ENCODE measurements at places on chromosomes 1 and 21.

GRCh38 chr1:25553749-25554429 lies 10.5 kb downstream of the LDLRAP1 start:
- no peak for DNase-seq

GRCh38 chr1:103111926-103112325 lies 3.6 kb upstream of the COL11A1 start:
- no peak for DNase-seq

DNA sequence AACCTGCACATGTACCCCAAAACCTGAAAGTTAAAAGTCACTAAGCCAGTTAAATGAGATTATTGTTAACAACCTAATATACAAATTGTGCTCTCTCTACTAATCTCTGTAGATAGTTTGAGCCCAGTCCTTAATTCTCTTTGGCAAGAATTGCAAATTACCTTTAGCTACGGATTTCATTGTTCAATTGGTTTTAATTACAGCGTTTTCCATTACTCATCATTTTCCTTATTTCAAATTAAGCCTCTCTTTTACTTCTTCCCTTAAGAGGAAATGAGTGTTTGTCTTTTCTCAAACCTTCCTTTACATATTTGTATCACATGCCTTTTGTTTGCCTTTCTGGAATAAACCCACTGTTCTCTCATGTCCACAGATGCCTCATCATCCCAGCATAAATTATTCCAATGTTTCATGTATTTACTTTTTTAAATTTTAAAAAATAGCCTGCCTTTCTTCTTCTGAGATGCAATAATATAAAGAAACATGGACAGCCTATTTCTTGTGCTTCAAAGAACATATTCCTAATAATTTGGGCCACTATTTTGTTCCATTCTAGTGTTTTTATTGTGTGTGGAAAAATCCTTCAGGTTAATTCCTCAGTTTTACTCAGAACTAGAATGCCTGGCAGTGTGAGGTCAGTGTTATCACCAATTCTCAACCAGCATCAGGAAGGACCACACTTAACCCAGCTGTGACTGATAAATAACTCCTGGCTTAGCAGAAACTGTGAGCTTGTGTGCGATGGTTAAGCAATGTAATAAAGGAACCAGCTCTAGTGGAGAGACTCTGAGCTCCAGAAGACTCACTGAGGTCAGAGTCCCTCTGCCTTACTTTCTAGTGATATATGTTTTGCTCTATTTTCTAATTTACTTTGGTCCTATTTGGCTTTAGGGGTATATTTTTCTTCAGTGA lies 600.5 kb downstream of the LTN1 start:
- no peak for DNase-seq

DNA sequence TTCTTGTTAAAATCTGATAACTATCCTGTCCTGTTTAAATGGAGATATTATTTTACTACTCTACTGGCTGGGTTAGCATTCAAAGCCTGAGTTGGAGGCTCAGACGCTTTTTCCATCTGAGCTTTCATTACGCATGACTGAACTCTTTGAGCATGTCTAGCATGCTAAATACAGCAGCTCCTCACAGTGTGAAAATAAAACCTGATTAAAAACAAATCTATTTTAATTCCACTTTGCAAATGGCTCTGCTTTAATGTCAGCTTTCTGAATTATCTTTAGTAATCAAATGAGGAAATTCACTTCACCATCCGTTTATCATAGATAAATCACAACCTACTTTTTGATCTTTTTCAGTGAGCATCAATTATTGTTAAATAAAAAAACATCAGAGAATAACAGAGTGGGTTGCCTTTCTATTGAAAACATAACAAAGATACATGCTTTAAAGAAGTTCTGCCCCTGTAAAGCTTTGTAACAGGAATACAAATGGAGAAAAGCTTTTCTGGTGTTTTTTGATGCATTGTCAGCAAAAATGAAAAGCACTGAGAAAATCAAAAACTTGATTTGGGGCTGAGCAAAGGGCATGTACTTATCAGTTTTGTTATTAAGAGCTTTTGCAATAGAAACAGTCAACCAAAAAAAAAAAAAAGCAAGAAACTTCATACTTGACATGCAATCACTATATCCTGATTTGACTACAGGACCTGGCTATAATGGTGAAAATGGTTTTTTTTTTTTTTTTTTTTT lies 3.5 kb upstream of the SPEN start:
- DNase-seq: no peak

DNA sequence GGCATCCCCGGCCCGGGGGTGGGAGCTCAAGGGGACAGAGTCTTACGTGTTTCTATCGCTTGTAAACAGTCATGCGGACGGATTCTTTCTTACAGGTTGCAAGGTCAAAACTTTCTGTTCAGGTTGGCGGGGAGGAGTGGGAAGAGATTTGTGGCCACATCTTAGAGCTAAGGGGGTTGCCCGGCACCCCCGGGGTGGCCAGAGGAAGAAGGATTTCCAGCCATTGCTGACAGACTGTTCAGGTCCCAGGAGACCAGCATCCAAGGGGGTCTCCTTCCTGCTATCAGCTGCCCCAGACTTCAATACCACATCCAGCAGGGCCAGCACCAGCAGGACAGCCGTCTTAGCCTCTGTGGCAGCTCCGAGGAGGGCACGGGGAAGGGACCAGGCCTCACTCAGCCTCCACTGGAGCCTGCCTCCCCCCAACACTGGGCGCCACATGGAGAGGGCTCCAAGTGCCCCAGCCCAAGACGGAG lies 52.0 kb downstream of the KIF21B start:
- peak; percentile 36 for DNase-seq

GRCh38 chr1:199959033-199959774 lies 68.3 kb upstream of the NR5A2 start:
- DNase-seq: no peak

GRCh38 chr1:99250728-99251127 lies 13.6 kb upstream of the PLPPR4 start:
- no peak for DNase-seq

DNA sequence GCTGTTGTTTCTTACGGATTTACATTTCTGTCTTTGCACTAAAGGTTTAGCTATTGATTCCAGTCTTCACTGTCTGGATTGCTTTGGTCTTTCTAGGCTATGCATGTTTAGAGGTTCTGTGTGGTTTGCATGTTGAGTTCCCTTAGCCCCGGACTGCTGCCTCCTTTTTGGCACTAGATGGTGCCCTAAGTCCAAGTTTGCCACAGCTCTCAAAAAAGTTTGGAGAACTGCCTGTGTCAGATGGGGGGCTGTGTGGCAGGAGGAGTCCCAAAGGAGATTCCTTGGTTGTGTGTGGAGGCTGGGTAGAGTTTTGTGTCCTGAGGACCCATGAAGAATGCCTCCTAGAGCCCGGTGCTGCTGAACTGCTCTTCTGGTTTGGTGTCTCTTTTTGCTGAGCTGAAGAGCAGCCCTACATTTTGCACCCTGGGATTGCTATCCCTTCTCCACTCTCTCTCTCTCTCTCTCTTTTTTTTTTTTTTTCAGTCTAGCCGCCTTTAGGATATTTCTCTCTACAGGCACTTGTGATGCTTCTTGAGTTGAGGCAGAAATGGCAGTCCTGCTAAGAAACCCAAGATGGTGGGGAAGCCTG lies 74.4 kb downstream of the PTGS2 start:
- DNase-seq: peak; percentile 72

GRCh38 chr1:203153051-203153988 lies 22.3 kb downstream of the MYBPH start:
- DNase-seq: no peak

DNA sequence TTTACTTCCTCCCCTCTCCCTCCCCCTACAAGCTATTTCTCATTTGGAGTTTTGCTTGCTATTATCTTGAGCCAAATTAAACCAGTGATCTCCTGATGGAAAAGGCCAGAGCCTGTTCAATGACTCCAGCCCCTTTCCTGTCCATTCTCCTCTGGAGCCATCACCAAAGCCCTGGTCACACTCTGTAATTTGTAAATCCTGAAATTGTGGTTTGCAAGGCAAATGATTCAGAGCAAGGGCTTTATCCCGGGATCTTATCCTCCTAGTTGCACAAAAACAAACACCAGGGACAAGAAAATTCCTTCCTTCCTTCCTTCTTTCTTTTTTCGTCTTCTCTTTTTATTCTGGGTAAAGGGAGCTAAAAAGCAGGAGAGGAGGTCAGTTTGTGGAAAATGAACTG lies 366.1 kb upstream of the ST6GALNAC5 start:
- no peak for DNase-seq

DNA sequence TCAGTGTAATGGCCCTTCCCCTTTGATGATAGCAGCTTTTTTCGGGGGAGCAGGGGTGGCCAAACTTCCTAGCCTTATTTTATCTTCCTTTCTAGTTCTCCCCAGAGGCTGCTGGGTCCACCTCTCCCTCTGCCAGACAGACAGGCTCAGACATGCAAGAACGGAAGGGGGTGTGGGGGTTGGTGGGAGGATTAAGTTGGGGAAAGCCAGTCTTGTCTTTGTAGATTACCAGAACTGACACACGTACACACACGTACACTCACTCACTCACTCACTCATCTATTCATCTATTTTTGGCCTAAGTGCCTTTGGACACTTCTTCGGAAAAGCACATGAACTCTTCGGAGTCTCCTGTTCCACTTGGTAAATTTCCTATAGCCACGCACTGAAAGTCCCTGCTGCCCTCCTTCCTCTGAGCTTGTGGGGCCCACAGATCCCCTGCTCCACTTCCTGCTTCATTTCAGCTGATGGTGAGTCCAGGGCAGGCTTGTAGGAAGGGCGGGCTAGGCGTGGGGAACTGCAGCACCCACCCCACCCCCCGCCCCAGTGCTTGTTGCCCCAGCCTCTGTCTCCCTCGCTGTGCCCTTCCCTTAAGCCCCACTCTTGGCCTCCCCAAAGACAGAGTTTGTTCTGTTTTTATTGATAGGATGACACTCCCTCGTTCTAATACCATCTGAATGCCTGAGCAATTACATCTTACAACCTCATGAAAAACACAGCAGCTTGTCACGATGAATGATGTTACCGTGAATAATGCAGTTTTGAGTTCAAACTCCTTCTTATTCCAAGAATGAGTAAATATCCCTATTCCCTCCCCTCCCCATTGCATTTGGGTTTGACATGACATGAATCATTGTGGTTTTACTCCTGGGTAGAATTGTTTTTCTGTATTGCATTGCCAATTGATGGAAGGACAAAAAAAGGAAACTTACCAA lies 60.7 kb upstream of the ATP5PO start:
- DNase-seq: no peak

GRCh38 chr1:38677311-38677710 lies 182.3 kb downstream of the RRAGC start:
- no peak for DNase-seq

GRCh38 chr1:9376430-9376829 lies 83.7 kb downstream of the SPSB1 start:
- no peak for DNase-seq

GRCh38 chr1:228823200-228823599 lies 87.9 kb downstream of the RHOU start:
- DNase-seq: no peak

DNA sequence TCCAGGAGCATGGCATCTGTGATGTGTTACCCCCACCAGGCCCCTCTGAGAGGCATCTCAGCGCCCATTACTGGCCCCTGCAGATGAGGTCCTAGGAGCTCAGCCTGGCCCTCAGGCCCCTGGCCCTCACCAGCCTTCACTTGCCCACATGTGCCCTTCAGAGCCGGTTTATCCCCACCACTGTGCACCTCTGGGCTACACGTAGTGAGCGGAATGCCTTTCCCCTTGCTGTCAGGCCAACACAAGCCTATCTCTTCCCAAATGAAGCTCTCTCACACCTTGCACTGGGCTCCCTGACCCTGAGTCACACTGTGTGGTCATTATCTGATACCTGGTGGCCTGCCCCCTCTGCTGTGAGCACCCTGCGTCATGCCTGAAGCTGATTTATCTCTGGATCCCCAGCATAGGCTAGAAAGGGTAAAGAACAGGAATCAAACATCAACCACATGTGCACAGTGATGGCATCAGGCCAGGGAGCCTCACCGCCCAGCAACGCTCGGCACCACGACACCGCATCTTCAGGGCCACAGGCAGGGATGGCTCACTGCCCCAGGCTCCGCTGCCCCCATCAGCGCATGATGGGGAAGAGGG lies 49.1 kb downstream of the GLIS1 start:
- no peak for DNase-seq

DNA sequence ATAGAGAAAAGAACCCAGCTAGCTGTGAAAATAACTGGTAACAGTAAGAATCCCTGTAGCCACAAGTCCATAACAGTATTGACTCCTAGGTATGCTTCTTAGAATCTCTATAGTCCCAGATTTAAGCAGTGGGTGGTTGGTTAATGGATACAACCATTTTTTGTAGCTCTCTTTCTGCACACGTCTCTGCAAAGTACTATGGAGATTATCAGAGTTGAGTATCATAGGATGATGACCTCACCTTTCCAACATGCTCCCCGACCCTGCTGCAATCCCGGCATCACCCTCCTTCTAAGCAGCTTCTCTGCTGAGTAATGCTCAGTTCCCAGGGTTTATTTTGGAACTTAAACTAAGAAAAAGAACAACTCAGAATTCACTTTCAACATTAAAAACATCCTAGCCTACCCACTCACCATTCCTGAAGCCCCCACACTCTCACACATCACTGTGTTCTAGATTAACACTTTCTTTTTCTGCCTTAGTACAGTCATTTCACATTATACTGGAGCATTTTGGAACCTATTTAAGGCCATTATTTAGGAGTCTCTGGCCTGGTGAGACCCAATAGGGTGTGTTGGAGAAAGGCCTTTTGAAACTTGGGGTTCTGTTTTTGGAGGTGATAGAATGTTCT lies 2.7 kb downstream of the MLLT11 start:
- DNase-seq: no peak

- no peak for DNase-seq
These were observed 61.1 kb downstream of the SDC3 start for GRCh38 chr1:30847358-30847972.

- no peak for DNase-seq
These were observed 16.7 kb downstream of the UBAP2L start for GRCh38 chr1:154237435-154237834.

DNA sequence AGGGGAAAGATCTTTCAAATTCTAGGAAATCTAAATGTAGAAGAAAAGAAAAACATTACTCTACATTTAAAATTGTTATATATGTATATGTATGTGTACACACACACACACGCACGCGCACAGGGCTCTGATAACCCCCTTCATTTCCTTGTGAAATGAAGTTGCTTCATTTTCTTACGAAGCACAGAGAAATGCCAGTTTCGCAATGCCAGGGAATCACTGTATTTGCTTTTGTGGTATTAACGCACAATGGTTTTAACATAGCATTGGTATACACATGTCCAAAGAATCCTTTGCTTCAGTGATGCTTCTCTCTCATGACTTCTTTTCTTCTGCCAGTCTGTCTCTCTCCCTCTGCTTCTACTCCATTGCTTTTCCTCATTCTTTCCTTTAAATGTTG lies 8.4 kb upstream of the DDAH1 start:
- no peak for DNase-seq

GRCh38 chr1:85351202-85351828 lies 74.9 kb upstream of the BCL10 start:
- no peak for DNase-seq

DNA sequence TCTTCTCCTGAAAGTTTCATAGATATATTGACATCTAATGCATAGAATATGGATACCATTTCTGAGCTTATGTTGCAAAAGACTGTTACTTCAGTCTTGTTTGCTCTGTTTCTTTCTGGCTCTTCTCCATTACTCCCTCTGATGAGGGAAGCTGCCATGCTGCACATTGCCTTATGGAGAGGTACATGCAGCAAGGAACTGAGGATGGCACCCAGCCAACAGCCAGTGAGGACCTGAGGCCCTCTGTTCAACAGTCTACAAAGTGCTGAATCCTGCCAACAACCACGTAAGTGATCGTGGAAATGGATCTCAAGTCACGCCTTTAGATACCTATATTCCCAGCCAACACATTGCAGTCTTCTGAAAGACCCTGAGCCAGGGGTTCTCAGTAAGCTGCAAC lies 66.6 kb upstream of the ADAMTS5 start:
- DNase-seq: no peak

- no peak for DNase-seq
These were observed 308.0 kb upstream of the B3GALT2 start for GRCh38 chr1:193494368-193494767.

Measured in HEK293T (cell line).